ENCODE measurements at places on chromosomes 12 and 14.

- H3K36me3 ChIP-seq, result no peaks in the 10 kb centered on the region
- no peaks in the 10 kb centered on the region for H3K4me1 ChIP-seq
- H3K27me3 ChIP-seq, result no peaks in the 10 kb centered on the region
- H3K4me3 ChIP-seq, result no peak overlapping the region
- no peak for DNase-seq
Measured at GRCh38 chr12:68861890-68862289, 53.9 kb downstream of the MDM2 start.

DNA sequence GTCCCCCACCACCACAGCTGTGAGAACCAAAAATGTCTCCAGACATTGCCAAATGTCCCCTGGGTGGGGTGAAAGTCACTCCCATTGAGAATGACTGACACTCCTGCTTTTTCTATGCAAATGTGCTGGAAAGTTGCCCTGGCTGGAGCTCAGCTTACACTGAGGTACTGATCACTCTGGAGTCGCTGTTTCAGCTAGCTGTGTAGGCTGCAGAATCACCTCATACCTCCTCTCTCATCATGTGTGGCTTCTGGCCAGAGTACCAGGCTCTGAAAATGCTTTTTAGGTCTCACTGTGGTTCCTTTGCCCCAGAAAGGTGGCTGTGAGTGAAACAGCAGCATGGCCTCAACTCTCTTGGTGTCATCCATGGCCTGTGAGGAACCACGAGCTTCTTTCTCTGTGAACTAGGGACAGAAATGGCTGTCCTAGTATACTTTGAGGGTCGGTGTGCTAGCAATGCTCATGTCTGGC lies 414.4 kb downstream of the DPF3 start:
- no peak overlapping the region for H3K4me3 ChIP-seq
- no peaks in the 10 kb centered on the region for H3K27me3 ChIP-seq
- DNase-seq, result no peak
- no peaks in the 10 kb centered on the region for H3K36me3 ChIP-seq
- no peak overlapping the region for H3K27ac ChIP-seq

- H3K4me3 ChIP-seq, result no peak overlapping the region
- no peak for DNase-seq
- no peaks in the 10 kb centered on the region for H3K36me3 ChIP-seq
Measured at GRCh38 chr14:98154254-98154653, 1117.7 kb downstream of the BCL11B start.

- H3K27ac ChIP-seq, result peak overlapping the region; percentile 93
- H3K4me3 ChIP-seq, result peak overlapping the region; percentile 93
- peaks cover 52% of the 10 kb centered on the region for H3K4me1 ChIP-seq
- DNase-seq, result no peak
- H3K36me3 ChIP-seq, result peaks cover 6% of the 10 kb centered on the region
Measured at GRCh38 chr12:123363390-123363739, 1.3 kb downstream of the SBNO1 start.

DNA sequence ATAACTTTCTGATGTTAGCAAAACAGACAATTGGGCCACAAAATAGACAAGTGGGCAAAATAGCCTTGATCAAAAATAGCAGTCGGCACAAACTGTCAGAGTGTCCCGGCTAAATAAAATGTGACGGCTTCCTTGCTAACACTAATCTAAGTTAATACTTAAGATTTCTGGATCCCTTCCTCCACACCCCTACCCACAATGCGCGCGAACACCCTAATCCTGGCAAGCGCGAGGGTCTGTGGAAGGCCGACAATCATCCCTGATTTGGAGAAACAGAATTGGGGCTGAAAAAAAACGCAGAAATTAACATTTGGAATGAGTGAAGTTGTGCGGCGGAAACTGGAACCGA lies 489 bp downstream of the CEP290 start:
- no peaks in the 10 kb centered on the region for H3K27me3 ChIP-seq
- peaks cover 12% of the 10 kb centered on the region for H3K4me1 ChIP-seq
- H3K4me3 ChIP-seq, result peak overlapping the region; percentile 83
- DNase-seq, result no peak
- H3K36me3 ChIP-seq, result peaks cover 8% of the 10 kb centered on the region

DNA sequence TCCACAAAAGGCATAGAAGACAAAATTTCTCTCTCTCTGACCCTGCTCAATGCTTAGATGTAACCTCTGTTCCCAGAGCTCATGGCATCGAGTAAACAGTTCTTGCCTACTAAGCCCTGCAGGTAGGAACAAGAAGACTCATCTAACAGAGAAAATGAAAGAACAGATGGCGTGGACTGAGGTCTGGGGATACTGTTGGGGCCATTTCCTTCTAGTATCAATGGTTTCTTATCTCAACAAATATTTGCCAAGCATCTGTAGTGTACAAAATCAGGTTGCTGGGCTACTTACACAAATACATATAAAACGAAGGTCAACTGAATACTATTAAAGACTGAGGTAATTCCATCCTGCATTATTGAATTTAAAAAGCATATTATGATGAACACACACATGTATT lies 93.3 kb downstream of the RIMBP2 start:
- no peaks in the 10 kb centered on the region for H3K4me1 ChIP-seq
- no peaks in the 10 kb centered on the region for H3K27me3 ChIP-seq
- H3K4me3 ChIP-seq, result no peak overlapping the region
- no peak for DNase-seq

DNA sequence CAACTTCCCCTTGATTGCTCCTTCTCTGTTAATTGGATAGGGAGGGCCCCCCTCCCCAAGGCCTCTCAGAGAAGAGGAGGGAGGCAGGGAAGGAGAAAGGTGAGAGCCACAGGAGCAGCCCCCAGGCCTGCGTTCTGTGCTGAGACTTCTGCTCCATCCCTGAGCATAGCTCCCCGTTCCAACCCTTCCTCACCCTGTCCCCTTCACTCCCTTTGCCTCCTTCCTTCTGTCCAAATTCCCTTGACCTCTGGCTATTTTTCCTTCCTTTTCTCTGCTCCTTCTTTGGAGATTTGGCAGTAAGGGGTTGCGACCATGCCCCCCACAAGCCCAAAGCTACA lies 788 bp upstream of the ASIC1 start:
- peaks cover 43% of the 10 kb centered on the region for H3K27me3 ChIP-seq
- H3K36me3 ChIP-seq, result no peaks in the 10 kb centered on the region
- H3K27ac ChIP-seq, result no peak overlapping the region
- H3K4me1 ChIP-seq, result peaks cover 40% of the 10 kb centered on the region
- no peak for DNase-seq

GRCh38 chr14:21264025-21264801 lies 5.0 kb downstream of the HNRNPC start:
- H3K27ac ChIP-seq, result peak overlapping the region; percentile 33
- H3K27me3 ChIP-seq, result no peaks in the 10 kb centered on the region
- no peak for DNase-seq
- peak overlapping the region; percentile 16 for H3K4me3 ChIP-seq
- H3K4me1 ChIP-seq, result peaks cover 46% of the 10 kb centered on the region
- H3K36me3 ChIP-seq, result peaks cover 76% of the 10 kb centered on the region

DNA sequence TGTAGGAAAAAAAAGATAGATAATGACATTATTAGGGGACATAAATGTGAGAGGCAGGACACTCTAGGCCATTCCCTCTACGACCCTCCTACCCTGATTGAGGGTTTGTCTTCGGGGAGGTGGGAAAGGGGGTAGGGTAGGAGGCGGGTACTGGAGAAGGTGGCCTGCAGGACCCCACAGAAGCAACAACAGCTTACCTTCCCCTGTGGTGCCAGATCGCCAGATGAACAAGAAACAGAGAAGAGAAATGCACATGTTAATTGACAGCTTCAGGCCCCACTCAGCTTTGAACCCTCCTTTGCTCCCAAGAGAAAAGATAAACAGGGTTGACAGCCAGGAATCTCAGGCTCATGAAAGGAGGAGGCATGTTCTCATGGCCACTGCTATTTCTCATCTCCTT lies 4.8 kb downstream of the PHB2 start:
- H3K36me3 ChIP-seq, result peaks cover 44% of the 10 kb centered on the region
- no peaks in the 10 kb centered on the region for H3K27me3 ChIP-seq
- H3K4me1 ChIP-seq, result peaks cover 66% of the 10 kb centered on the region

DNA sequence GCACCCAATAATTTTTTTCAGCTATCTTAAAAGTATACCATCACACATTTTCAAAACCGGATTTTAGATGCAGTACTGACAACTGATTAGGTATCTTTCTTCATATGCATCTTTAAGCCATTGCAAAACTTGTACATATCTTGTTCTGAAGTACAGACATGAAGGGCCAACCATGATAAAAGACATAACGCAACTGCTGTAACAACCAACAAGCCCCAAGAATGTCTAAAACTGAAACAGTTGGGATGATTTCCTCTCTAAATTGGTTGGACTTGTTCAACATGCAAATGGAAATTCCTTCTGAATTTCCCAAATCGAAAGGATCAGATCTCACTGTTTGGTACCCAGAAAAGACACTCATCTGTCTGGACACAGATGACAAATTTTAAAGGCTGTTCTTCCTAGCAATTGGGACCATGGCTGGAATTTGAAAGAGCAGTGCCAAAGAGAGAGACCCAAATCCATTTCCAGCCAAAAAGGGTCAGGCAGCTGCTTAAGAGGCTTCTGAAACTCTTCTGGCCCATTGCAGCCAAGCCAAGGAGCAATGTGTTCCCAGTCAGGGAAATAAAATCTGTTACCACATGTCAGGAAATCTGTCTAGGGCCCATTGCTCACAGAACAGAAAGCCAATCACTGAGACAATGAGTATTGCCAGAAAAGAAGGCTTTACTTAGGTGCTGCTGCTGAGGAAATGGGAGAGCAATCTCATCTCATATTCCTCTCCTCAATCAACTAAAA lies 1122.4 kb upstream of the USP15 start:
- H3K27ac ChIP-seq, result no peak overlapping the region
- H3K4me3 ChIP-seq, result no peak overlapping the region
- no peaks in the 10 kb centered on the region for H3K4me1 ChIP-seq
- no peaks in the 10 kb centered on the region for H3K36me3 ChIP-seq
- no peak for DNase-seq

DNA sequence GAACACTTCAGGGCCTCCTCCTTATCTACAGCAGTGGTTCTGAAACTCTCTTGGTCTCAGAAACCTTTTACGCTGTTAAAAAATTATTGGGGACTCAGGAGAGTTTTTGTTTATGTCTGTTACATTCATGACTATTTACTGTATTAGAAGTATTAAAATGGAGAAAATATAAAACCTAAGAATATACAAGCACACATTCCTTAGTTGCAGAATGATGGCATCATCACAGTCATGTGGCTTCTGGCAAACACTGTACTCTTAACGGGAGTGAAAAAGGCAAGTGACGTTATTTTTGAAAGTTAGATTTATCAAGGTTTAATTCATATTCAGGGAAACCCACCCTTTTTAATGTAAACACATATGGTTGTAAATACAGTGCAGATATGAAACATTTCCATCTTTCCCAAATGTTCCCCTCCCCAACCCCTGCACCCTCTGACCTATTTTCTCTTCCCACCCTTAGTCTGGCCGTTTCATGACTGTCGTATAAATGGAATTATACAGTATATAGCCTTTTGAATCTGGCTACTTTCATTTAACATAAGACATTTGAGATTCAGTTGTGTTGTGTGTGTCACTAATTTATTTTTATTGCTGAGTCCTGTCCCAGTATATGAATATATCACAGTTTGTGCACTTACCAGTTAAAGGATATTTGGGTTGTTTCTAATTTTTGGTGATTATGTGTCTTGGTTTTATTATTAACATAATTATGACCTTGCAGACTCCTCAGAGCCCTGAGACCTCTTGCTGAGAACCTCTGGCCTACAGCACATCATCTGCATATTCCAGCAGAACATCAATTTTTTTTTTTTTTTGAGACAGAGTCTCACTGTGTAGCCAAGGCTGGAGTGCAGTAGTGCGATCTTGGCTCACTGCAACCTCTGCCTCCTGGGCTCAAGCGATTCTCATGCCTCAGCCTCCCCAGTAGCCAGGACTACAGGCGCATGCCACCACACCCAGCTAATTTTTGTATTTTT lies 457.0 kb downstream of the PCNX1 start:
- H3K36me3 ChIP-seq, result no peaks in the 10 kb centered on the region
- no peaks in the 10 kb centered on the region for H3K27me3 ChIP-seq
- DNase-seq, result no peak
- H3K4me1 ChIP-seq, result no peaks in the 10 kb centered on the region

- H3K4me1 ChIP-seq, result no peaks in the 10 kb centered on the region
- H3K36me3 ChIP-seq, result no peaks in the 10 kb centered on the region
- H3K27me3 ChIP-seq, result no peaks in the 10 kb centered on the region
- no peak for DNase-seq
- H3K4me3 ChIP-seq, result no peak overlapping the region
Measured at GRCh38 chr14:28412077-28412476, 354.5 kb upstream of the FOXG1 start.

DNA sequence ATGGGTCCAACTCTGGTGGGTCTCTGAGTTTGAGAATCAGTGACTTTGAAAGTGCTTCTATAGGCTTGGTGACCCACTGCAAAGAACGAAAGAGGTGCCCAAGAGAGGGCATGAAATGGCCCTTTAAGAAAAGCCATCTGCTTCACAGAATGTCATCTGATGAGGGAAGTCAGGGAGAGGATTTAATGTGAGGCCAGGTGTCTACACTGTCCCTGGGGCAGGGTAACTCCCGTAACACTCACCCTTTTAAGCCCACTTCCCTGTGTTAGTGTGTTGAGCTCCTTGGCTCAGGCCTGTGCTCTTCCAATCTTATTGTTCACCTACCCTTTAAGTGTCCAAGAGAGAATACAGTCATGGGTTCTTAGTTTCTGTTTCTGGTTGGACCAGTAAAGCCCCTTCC lies 16.4 kb upstream of the SRSF5 start:
- peaks cover 9% of the 10 kb centered on the region for H3K4me1 ChIP-seq
- H3K36me3 ChIP-seq, result no peaks in the 10 kb centered on the region
- H3K27ac ChIP-seq, result no peak overlapping the region
- no peak overlapping the region for H3K4me3 ChIP-seq
- H3K27me3 ChIP-seq, result no peaks in the 10 kb centered on the region

DNA sequence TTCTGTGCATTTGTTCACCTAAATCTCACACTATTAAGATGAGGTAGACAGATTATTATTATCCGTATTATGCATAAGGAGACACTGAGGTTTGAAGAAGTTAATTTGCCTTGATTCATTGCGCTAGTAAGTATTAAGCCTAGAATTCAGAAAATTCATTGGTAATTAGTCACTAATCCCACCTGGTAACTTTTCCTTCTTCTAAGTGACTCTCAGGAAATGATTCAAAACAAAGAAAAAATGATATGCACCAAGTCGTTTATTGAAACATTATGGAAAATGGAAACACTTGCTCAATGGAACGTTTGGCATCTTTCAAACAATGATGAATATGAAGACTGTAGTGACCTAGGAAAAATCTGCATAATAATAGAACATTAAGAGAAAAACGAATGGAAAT lies 15.2 kb downstream of the RFX4 start:
- H3K27me3 ChIP-seq, result peaks cover 7% of the 10 kb centered on the region
- no peak overlapping the region for H3K4me3 ChIP-seq
- H3K4me1 ChIP-seq, result no peaks in the 10 kb centered on the region
- no peak for DNase-seq
- no peaks in the 10 kb centered on the region for H3K36me3 ChIP-seq

- H3K27ac ChIP-seq, result no peak overlapping the region
- H3K36me3 ChIP-seq, result no peaks in the 10 kb centered on the region
- no peak overlapping the region for H3K4me3 ChIP-seq
- no peaks in the 10 kb centered on the region for H3K4me1 ChIP-seq
- no peaks in the 10 kb centered on the region for H3K27me3 ChIP-seq
- no peak for DNase-seq
Measured at GRCh38 chr12:67758119-67758518, 109.6 kb downstream of the DYRK2 start.

- no peaks in the 10 kb centered on the region for H3K27me3 ChIP-seq
- peaks cover 35% of the 10 kb centered on the region for H3K4me1 ChIP-seq
- peak; percentile 42 for DNase-seq
- no peaks in the 10 kb centered on the region for H3K36me3 ChIP-seq
- no peak overlapping the region for H3K27ac ChIP-seq
Measured at GRCh38 chr14:99274346-99275221, 2.6 kb upstream of the BCL11B start.

GRCh38 chr12:11941606-11942337 lies 129.0 kb upstream of the BCL2L14 start:
- no peak overlapping the region for H3K27ac ChIP-seq
- no peaks in the 10 kb centered on the region for H3K36me3 ChIP-seq
- H3K4me1 ChIP-seq, result no peaks in the 10 kb centered on the region
